Immature natural killer cell (primary cell): ENCODE measurements at places on chromosomes 6 and 20. TPM values are rescaled to one million over a fixed set of nuclear protein-coding genes. Genes with fewer than 3 reads are reported as not detected.

DNA sequence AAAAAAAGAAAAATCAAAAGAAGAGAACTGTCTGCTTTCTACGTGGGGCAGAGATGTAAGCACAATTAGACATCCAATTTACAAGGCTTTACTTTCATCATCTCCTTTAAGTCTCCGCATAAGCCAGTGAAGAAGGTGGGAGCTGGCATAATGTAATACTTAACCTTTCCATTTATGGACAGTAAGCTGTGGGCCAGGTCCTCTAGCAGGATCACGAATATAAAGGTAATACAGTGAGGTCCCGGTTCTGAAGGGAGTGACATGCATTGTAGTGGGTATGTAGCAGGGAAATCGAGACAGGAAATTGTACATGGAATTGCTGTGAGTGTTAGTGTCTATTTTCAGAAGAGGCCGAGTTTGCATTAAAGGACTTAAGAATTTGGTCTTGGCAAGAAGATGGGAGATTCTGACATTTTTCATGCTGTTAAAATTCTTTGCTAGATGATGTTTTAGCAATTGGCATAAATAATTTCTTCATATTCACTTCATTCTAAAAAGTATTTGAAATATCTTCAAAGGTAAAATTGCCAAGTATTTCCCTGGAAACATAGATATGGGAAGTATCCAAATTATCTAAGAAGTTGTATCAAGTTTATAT, 20.4 kb upstream of the POPDC3 start:
- no peak for DNase-seq

DNA sequence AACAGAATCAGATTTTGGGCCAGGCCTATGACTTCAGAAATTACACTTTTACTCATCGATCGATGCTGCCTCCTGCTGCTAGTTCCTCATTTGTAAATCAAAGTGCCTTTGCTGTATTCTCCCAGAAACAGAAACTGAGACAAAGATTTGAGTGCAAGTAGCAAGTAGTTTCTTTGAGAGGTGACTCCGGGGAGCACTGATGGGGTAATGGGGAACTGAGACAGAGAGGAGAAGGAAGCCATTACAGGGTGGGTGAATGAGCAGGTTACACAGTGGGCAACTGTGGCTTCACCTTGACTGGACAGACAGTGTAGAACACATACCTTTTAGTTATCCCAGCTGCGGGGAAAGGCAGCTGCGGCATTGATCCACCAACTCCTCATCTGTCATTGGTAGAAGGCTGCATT, 9.7 kb upstream of the CD40 start:
- no peak for DNase-seq

DNA sequence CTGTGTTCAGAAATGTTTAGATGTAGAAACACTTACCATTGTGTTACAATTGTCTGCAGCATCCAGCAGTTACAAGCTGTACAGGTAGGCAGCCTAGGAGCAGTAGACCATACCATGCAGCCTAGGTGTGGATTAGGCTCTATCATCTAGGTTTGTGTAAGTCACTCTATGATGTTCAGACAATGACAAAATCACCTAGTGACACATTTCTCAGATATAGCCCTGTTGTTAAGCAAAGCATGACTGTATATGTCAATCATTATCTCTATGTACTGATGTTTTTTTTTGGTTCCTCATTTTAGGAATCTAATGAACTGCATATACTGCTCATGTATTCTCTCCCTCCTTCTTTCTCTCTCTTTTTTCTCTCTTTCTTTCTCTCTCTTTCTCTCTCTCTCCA, 22.2 kb downstream of the CST8 start:
- DNase-seq = no peak

GRCh38 chr6:136716917-136717715, 75.2 kb downstream of the MAP3K5 start:
- DNase-seq = no peak

Gene SLC22A2
- polyA plus RNA-seq = not detected

Gene RREB1
- polyA plus RNA-seq = 4.5 TPM
